Fibroblast of upper back skin (primary cell): ENCODE measurements at places on chromosomes 4 and X.

GRCh38 chrX:155888139-155888538, 7.0 kb downstream of the VAMP7 start:
- peak; percentile 78 for DNase-seq

DNA sequence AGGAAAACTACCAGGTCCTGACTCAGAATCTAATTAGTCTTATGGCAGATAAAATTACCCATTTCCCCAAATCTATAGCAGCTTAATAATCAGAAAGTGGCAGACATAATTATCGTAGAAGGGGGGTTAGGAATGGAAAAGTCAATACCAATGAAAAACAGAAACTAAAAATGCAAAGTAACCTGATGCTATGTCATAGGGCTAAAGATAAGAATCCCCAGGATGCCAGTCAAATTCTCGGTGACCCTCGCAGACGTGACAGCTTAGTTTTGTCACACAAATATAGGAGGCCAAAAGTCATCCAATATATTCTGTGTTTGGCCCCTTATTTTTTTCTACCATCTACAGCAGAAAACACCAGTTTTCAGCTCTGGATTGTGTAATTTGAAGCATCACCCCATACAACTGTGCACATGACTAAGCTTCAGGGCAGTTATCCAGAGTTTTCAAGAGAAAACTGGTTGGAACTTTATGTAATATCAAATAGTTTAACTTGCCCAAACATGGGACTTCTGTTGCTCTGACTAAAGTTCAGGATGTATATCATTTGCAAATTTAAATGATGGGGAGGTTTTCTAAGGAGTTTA, 30.9 kb downstream of the RASSF6 start:
- peak; percentile 78 for DNase-seq

DNA sequence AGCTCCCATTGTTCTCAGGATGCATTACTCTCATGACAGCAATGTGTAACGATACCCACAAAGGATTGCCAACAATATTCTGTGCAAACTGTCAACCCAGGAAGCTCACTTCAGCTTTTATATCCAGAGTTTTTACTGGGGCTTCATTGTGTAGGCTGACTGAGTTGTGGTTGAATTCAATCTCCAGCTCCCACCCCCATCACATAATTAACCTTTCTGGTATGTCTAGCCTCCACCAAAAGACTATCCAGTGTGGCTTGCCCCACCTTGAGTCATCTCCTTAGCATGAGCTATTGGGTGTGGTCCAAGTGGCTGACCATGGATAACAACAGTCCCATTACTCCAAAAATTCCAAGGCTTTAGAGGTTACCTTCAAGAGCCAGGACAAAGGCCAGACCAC, 17.7 kb upstream of the TAB3 start:
- DNase-seq = peak; percentile 89

- no peak for DNase-seq
Measured at GRCh38 chr4:184315675-184316359, 98.1 kb upstream of the ENPP6 start.

DNA sequence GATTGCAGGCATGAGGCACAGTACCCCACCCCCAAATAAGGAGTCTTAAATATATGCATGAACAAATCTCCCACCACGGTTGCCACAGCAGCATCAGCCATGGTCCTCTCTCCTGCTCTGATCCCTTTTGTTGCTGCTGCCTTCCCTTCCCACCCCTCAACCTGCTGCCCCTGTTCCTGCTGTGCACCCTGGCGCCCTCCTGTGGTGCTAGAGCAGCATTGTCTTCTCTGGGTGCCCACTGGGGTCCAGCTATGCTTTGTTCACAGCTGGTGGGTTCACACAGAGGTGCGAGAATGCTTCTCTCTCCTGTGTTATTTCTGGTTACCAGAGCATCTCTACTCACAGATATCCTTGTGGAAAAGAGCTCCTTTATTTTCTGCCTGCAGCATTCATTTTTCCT, 116.2 kb downstream of the GATB start:
- no peak for DNase-seq

- DNase-seq = no peak
Measured at GRCh38 chr4:3022651-3023050, 51.7 kb downstream of the HTT-AS start.
